Germinal center (tissue), 1 donor: ENCODE measurements at places on chromosomes 4 and X.

- DNase-seq: no peak
Observed at GRCh38 chr4:154691229-154691628, 52.6 kb upstream of the LRAT start.

GRCh38 chr4:186297013-186297645 is 31.1 kb downstream of the F11 start:
- DNase-seq: peak; percentile 23

- DNase-seq: no peak
Observed at GRCh38 chrX:17842769-17843525, 18.2 kb downstream of the RAI2 start.

DNA sequence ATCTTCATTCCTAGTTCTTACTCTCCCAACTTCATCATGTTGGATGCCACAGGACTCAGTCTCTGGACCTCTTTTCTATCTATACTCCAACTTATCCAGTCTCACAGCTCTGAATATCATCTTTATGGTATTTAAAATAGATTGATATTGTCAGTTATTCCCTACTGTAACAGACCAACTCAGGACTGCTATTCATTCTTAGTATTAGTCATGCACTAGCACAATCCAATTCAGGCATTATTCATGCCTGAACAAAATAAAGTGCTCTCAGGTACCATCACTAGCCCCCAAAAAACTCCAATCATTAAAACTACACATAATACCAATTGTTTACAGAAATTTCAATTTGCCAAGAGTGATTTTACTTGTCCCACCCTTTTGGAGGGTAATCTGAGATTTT is 37.7 kb downstream of the FRYL start:
- no peak for DNase-seq

DNA sequence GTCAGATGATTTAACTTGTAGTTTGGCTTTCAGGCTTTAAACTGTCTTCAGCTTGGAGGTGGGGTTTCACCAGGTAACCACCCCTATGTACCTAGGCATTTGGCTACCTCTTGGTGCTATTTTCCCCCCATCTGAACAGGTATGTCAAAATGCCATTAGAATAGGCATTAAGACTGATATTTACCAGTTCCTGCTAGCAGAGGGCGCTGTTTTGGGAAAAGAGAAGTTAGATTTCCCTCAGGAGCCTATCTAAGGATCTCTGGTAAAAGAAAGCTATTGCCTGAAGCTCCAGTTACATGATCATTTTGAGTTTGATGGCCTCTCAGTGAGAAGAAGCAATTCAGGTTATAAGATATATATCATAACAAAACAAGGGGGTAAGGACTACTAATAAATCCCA is 879.1 kb downstream of the SH3BGRL start:
- no peak for DNase-seq
